CD4-positive, CD25-positive, alpha-beta regulatory T cell (primary cell): ENCODE measurements at places on chromosomes 16 and 17. TPM values are rescaled to one million over a fixed set of nuclear protein-coding genes. Genes with fewer than 3 reads are reported as not detected.
A peak's percentile ranks its signal among the peaks of the same experiment; 100 is the strongest.

TP53TG3F gene
- not detected for polyA plus RNA-seq

TERF2IP gene
- 144 TPM for polyA plus RNA-seq

CAPNS2 gene
- not detected for polyA plus RNA-seq

IRX6 gene
- not detected for polyA plus RNA-seq

BOLA2 gene
- 41.9 TPM for polyA plus RNA-seq

GRCh38 chr17:11182430-11182829 is 58.6 kb upstream of the SHISA6 start:
- H3K4me1 ChIP-seq: no peaks in the 10 kb centered on the region
- H3K4me3 ChIP-seq: no peak overlapping the region
- H3K27me3 ChIP-seq: no peaks in the 10 kb centered on the region

GRCh38 chr16:55809386-55809785 is 23.5 kb downstream of the CES1 start:
- no peak for DNase-seq
- H3K27me3 ChIP-seq: no peaks in the 10 kb centered on the region
- no peak overlapping the region for H3K4me3 ChIP-seq

GRCh38 chr17:49995055-49995738 is at the start of gene DLX3:
Gene DLX3 (minus strand): TSS chr17:49995224. CDS start chr17:49994998, 226 bp downstream.
- H3K36me3 ChIP-seq: no peaks in the 10 kb centered on the region
- DNase-seq: no peak
- H3K4me1 ChIP-seq: peaks cover 34% of the 10 kb centered on the region
- H3K27ac ChIP-seq: no peak within 1 kb of the TSS

GRCh38 chr17:55281649-55282378 is 17.1 kb downstream of the HLF start:
- no peaks in the 10 kb centered on the region for H3K36me3 ChIP-seq
- peaks cover 11% of the 10 kb centered on the region for H3K4me1 ChIP-seq
- DNase-seq: no peak
- no peaks in the 10 kb centered on the region for H3K27me3 ChIP-seq

- H3K27me3 ChIP-seq: no peaks in the 10 kb centered on the region
- no peaks in the 10 kb centered on the region for H3K36me3 ChIP-seq
- H3K27ac ChIP-seq: no peak overlapping the region
- H3K4me3 ChIP-seq: no peak overlapping the region
- DNase-seq: no peak
Observed at GRCh38 chr17:81057079-81057730, 22.3 kb downstream of the BAIAP2 start.

DNA sequence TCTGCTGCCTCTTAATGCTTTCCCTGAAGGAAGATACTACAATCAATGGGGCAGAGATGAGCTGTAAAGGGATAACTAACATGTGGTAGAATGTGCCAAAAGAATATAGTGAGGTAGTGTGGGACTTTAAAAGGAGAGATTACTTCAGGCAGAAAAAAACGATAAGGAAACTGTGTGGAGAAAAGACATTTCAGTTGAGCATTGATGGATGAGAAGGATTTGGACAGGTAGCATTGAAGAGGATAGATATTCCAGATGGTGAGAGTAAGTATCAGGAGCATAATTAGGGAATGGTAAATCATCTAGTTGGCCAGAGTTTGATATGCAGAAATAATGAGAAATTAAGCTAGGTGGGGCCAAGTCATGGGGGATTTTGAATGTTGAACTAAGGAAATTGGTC is 97.3 kb downstream of the NLK start:
- H3K4me3 ChIP-seq: no peak overlapping the region
- H3K27me3 ChIP-seq: no peaks in the 10 kb centered on the region
- H3K4me1 ChIP-seq: no peaks in the 10 kb centered on the region

GRCh38 chr17:78725448-78726021 is 56.5 kb downstream of the CYTH1 start:
- H3K4me3 ChIP-seq: peak overlapping the region; percentile 70
- H3K27me3 ChIP-seq: no peaks in the 10 kb centered on the region

DNA sequence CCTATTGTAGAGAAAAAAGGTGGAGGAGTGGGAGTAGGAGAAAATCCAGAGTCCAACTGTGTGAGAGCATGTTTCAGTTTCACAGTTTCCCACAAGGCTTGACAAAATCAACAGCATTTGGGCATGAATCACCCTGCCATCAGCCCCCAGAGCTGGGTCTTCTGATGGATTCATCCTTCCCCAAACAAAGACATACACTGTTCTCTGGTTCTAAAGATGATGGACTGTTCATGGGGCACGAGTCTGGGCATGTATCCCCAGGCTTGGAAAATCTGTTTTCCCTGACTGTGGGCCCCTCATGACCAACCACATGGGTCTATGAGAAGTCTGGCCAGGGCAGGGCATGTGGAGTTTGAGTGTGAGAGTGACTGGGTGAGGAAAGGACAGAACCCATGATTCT is 210.4 kb upstream of the IRX5 start:
- H3K4me1 ChIP-seq: no peaks in the 10 kb centered on the region
- H3K27ac ChIP-seq: no peak overlapping the region
- no peaks in the 10 kb centered on the region for H3K27me3 ChIP-seq
- no peak overlapping the region for H3K4me3 ChIP-seq

GRCh38 chr16:8831871-8832716 is 34.5 kb downstream of the PMM2 start:
- no peak overlapping the region for H3K4me3 ChIP-seq
- H3K27me3 ChIP-seq: no peaks in the 10 kb centered on the region
- DNase-seq: no peak
- peaks cover 9% of the 10 kb centered on the region for H3K36me3 ChIP-seq
- no peaks in the 10 kb centered on the region for H3K4me1 ChIP-seq

DNA sequence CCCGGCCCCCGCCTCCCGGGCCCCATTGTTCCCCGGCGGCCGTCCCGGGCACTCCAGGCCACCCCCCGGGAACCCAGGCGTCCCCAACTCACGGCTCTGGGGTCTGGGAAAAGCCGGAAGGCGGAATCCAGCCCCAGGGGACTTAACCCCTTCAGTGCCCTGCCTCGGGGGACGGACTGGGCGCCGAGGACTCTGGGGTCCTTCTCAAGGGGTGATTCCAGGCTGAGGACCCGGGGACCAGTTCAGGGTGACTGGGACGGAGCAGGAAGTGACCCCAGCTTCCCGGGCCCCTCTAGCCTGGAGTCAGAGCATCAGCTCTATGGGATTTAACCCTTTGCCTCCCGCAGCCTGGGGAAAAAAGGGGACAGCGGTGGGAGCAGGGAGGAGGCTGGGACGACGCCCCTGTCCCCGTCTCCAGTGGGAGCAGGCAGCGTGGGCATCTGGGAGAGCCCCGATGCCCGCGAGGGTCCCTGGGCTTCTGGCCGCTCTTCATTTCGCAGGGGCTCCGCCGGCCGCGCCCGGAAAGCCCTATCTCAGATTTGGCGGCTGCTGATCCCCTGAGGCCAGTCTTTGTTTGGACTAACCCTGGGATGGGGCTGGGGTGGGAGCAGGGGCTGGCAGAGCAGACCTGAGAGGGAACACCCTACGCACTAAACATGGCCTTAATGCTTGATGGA is at the start of gene ZNF629:
Gene ZNF629 (minus strand): TSS at position 270 of the 677 bp plus-strand sequence. CDS start 2,723 bp downstream, outside the sequence.
- DNase-seq: no peak
- peaks cover 16% of the 10 kb centered on the region for H3K4me1 ChIP-seq
- H3K36me3 ChIP-seq: no peaks in the 10 kb centered on the region
- peak within 1 kb of the TSS; percentile 32 for H3K4me3 ChIP-seq
- no peak within 1 kb of the TSS for H3K27ac ChIP-seq

GRCh38 chr17:34318474-34318873 is 761 bp upstream of the CCL8 start:
- H3K27me3 ChIP-seq: peaks cover 8% of the 10 kb centered on the region
- no peaks in the 10 kb centered on the region for H3K4me1 ChIP-seq
- H3K4me3 ChIP-seq: no peak overlapping the region
- no peak overlapping the region for H3K27ac ChIP-seq
- H3K36me3 ChIP-seq: no peaks in the 10 kb centered on the region
